Stimulated activated CD8-positive, alpha-beta memory T cell treated with anti-CD3 and anti-CD28 coated beads, Interleukin-12 subunit alpha, Interleukin-12 subunit beta, amount 100 ng/mL, for 4 hours (primary cell): ENCODE measurements at places on chromosomes 5 and 9.

GRCh38 chr5:24530906-24531305, 113.9 kb downstream of the CDH10 start:
- no peak for DNase-seq

- DNase-seq, result no peak
Measured at GRCh38 chr5:137395011-137395755, 103.9 kb downstream of the SPOCK1 start.

DNA sequence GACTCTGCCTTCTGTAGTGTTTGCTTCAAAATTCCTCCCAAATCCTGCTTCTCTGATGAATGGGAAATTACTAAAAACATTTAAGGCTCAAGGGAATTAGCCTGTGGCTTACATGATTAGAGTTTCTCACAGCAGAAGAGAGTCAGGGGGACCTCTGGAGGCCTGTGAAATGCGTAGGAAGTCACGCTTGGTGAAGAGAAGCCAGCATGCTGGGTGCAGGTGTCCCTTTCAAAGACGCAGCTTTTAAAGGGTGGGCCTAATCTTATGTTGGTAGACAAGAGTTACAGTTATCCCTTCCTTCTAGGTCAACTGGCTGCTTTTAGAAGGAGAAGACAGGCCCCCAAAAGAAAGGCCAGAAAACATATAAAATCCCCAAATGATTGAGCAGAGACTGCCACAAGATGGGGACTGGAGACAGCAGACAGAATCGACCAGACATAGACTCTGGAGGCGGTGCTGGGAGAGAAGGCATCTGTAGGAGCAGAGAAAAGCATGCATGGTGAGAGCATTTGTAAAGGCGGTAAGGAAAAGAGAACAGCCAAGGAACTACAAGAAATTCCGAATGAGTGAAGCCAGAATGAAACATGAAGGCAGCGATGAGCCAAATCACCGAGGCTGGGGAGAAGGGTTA, 42.3 kb downstream of the B4GALT1 start:
- no peak for DNase-seq

GRCh38 chr5:139393497-139394122, 1.3 kb downstream of the PROB1 start:
- DNase-seq, result no peak

- no peak for DNase-seq
Measured at GRCh38 chr9:36878986-36879982, 154.8 kb downstream of the PAX5 start.

DNA sequence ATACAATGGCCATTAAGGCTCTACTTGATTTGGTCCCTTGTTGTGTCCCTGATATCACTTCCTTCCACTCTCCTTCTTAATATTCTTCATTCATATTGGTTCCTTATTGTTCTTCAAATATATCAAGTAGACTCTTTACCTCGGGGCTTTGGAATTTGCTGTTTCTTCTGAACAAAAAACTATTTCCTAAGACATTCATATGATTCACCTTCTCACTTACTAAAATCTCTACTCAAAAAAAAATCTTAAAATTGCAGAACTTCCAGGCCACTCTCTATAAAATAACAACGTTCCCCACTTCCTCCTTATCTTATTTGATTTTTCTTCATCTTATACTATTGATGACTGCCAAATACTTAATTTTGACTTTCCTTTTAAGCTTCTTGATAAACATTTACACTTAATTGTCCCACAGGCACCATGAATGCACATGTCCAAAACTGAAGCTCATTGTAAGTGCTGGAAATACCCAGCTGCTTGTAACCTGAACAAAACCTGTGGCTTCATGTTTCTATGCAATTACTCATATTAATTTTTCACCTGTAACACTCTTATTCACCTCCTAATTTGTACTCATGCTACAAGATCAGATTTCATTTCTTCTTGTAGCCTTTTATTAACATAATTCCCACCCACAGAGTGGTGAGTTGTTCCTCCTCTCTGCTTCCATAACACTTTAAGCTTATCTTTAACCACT, 58.4 kb upstream of the NUDT12 start:
- DNase-seq, result no peak

- DNase-seq, result no peak
Measured at GRCh38 chr5:21644032-21644431, 1209.1 kb downstream of the CDH12 start.

GRCh38 chr5:140252470-140253126, 50.3 kb downstream of the PFDN1 start:
- DNase-seq, result no peak

GRCh38 chr5:69211200-69211599, 21.8 kb downstream of the CENPH start:
- no peak for DNase-seq
